Chondrocyte (in vitro differentiated cells): ENCODE measurements at places on chromosomes 4 and X. TPM values are rescaled to one million over a fixed set of nuclear protein-coding genes. Genes with fewer than 3 reads are reported as not detected.
A peak's percentile ranks its signal among the peaks of the same experiment; 100 is the strongest.

The TIGD2 gene
- 4.3 to 5.2 TPM (median 5.1 TPM) in 3 replicates for total RNA-seq

DNA sequence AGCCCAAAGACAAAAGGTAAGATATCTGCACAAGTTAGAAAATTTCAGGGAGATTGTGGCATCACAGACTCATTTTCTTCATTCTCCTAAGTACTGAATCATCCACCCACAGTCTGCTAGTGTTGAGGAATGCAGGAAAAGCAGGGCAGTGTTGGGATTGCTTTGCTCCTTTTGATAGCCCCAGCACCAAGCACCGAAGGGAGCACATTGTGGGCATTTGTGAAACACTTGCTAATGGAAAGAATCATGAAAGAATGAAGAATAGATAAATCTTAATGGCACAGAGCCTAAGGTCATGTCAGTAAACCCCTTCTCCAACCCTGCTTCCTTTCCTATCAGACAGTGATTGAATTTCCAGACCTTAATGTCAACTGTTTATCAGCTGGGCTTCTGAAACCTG lies 103.1 kb upstream of the GPRIN3 start:
- no peaks in the 10 kb centered on the region for H3K27me3 ChIP-seq
- H3K36me3 ChIP-seq, result peaks cover 2% of the 10 kb centered on the region
- peak overlapping the region; percentile 79 for H3K27ac ChIP-seq
- peaks cover 34% of the 10 kb centered on the region for H3K4me1 ChIP-seq
- DNase-seq, result no peak
- no peak overlapping the region for H3K4me3 ChIP-seq

The CSAG2 gene
- not detected in 3 replicates for total RNA-seq

DNA sequence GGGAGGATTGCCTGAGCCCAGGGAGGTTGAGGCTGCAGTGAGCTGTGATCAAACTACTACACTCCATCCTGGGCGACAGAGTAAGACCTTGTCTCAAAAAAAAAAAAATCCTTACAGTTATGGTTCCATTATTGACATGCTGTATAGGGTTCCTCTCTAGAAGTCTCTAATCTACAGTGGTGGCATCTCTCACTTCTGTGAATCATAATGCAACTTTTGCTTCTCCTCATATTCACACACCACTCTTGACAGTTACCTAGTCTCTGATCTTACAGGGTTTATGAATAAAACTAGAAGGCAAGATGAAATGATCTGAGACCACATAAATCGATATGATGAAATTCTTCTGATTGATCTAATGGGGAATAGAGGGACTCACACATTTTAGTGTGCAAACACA lies 40.6 kb downstream of the DOCK11 start:
- H3K4me3 ChIP-seq, result no peak overlapping the region
- peaks cover 44% of the 10 kb centered on the region for H3K4me1 ChIP-seq
- H3K27me3 ChIP-seq, result no peaks in the 10 kb centered on the region
- H3K36me3 ChIP-seq, result no peaks in the 10 kb centered on the region
- H3K27ac ChIP-seq, result peak overlapping the region; percentile 49

- DNase-seq, result no peak
- peaks cover 34% of the 10 kb centered on the region for H3K4me1 ChIP-seq
- no peaks in the 10 kb centered on the region for H3K36me3 ChIP-seq
- H3K27me3 ChIP-seq, result no peaks in the 10 kb centered on the region
- H3K27ac ChIP-seq, result peak overlapping the region; percentile 91
These were observed 586 bp downstream of the BCAP31 start for GRCh38 chrX:153723351-153724251.

DNA sequence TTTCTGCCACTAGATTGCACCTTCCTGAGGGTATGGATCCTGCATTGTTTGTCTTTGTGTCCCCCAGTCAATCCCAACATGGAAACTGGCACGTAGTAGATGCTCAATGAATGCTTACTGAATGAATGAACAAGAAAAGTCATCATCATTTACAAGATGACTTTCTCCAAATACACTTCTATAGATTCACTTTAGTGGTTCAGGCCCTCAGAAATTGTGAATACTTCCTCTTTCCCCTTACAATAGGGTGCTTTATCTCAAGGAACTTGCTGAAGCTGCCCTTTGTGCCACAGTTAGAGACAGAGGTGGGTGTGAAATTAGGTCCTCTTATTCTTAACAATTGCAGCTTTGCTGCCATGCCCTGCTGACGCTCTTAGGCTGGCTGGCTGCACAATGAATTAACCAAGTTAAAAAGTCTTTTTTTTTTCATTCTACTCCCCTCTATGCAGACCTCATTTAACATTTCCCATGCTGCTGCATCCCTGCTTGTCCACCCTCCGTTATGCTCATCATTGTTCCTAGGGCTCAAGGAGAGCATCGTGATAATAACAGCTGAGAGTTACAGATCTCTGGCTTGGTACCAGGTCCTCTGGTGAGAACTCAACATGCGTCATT lies 108.0 kb upstream of the ZNF518B start:
- no peak overlapping the region for H3K4me3 ChIP-seq
- H3K36me3 ChIP-seq, result no peaks in the 10 kb centered on the region
- no peak overlapping the region for H3K27ac ChIP-seq
- no peak for DNase-seq
- no peaks in the 10 kb centered on the region for H3K4me1 ChIP-seq
- H3K27me3 ChIP-seq, result peaks cover 31% of the 10 kb centered on the region

GRCh38 chr4:76545226-76545884 lies 110.3 kb downstream of the SHROOM3 start:
- peak overlapping the region; percentile 24 for H3K27ac ChIP-seq
- H3K4me1 ChIP-seq, result peaks cover 34% of the 10 kb centered on the region
- DNase-seq, result no peak
- no peaks in the 10 kb centered on the region for H3K27me3 ChIP-seq
- H3K36me3 ChIP-seq, result peaks cover 1% of the 10 kb centered on the region

- no peak for DNase-seq
- no peak overlapping the region for H3K27ac ChIP-seq
- H3K36me3 ChIP-seq, result peaks cover 1% of the 10 kb centered on the region
- no peaks in the 10 kb centered on the region for H3K4me1 ChIP-seq
- no peak overlapping the region for H3K4me3 ChIP-seq
These were observed 36.4 kb downstream of the EDA2R start for GRCh38 chrX:66602381-66602938.

DNA sequence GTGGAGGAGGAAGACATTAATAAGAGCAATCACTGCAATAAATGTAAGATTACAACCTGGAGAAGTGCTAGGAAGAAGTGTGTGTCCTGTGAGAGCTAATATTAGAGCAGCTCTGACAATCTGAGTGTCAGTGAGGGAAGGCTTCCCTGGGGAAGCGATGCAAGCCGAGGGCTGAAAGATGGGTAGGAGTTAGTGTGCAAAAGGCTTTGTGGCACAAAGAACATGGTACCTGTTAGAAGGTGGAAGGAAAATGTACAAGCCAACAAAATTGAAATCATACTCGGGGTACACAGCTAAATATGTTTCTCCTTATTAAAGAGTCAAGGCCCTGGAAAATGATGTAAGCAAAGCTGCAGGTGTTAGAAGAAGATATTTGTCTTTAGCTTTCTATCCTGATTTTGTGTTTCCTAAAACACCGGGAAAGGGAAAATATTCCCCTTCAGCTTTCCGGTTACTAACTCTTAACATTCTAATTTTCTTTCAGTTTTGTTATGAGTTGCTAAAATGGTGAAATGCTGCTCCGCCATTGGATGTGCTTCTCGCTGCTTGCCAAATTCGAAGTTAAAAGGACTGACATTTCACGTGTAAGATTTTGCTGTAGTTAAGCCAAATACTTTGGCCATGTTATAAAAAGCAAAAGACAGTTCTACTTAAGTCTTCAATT lies 808 bp downstream of the THAP6 start:
- no peak for DNase-seq
- peaks cover 20% of the 10 kb centered on the region for H3K4me1 ChIP-seq
- H3K27ac ChIP-seq, result peak overlapping the region; percentile 97
- peak overlapping the region; percentile 93 for H3K4me3 ChIP-seq
- no peaks in the 10 kb centered on the region for H3K27me3 ChIP-seq

- peak; percentile 80 for DNase-seq
- H3K36me3 ChIP-seq, result no peaks in the 10 kb centered on the region
- peaks cover 5% of the 10 kb centered on the region for H3K4me1 ChIP-seq
- no peak overlapping the region for H3K27ac ChIP-seq
- no peaks in the 10 kb centered on the region for H3K27me3 ChIP-seq
These were observed 1.5 kb downstream of the MSANTD1 start for GRCh38 chr4:3250438-3250955.

The TRPC5OS gene
- not detected in 3 replicates for total RNA-seq

GRCh38 chr4:20496068-20496467 lies 204.2 kb upstream of the PACRGL start:
- peaks cover 6% of the 10 kb centered on the region for H3K4me1 ChIP-seq
- no peak for DNase-seq
- H3K4me3 ChIP-seq, result no peak overlapping the region
- no peaks in the 10 kb centered on the region for H3K27me3 ChIP-seq
- H3K36me3 ChIP-seq, result peaks cover 5% of the 10 kb centered on the region
- H3K27ac ChIP-seq, result no peak overlapping the region

DNA sequence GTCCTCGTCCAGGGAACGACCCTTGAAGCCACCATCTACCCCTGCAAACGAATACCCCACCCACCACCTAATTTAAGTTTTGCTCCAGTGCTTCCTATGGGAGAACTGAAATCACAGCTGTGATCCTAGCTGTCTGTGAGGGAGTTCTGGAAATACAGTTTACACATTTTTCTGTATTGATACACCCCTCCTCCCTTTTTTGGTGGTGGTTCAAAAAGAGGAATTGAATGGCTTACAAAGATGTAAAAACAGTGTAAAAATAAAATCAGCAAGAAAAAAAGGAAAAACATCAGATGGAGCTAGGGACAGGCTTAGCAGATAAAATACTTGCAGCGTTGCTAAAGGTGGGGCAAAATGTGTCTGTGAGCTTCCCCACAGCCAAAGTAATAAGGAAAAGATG lies 86.6 kb downstream of the SORCS2 start:
- no peak overlapping the region for H3K27ac ChIP-seq
- H3K36me3 ChIP-seq, result no peaks in the 10 kb centered on the region
- H3K4me1 ChIP-seq, result peaks cover 9% of the 10 kb centered on the region

DNA sequence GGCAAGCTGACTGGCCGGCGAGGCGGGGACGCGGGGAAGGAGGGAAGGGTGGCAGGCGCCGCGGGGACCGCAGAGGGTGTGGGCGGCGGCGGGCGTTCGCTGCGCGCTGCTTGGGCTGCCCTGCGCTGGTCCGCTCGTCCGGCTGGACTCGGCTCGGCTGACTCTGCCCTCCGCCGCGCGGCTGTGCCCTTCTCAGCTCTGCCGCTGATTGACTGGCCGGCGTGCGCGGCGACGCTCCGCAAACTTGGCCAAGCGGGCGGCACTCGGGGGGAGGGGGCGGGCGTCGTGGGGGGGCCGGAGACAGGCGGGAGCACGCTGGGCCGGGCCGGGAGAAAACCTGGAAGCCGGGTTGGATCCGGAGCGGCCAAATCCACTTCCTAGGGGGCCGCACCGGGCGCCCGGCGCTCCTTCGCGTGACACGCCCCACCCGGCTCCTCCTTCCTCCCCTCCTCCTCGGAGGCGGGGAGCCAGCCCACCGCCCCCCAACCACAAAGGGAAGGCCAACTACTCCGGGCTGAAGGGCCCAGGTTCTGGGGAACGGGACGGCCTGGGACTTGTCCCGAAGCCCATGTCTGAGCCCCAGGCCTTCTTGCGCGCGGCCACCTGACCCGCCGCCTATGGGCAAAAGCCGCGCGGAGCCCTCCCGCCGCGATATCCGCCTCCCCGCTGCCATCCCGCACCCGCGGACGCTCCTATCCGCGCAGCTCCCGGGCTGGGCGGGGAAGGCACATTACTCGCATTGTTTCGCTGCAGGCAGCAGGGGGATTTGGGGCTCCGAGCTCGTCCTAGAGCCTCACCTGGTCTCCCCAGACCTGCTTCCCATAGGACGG lies at the start of gene GPC4:
TSS of gene GPC4 (minus strand) at position 214 of the 830 bp plus-strand sequence. CDS start 524 bp downstream, outside the sequence.
- no peaks in the 10 kb centered on the region for H3K36me3 ChIP-seq
- H3K4me1 ChIP-seq, result peaks cover 39% of the 10 kb centered on the region
- peak within 1 kb of the TSS; percentile 68 for H3K27ac ChIP-seq
- DNase-seq, result peak; percentile 93

DNA sequence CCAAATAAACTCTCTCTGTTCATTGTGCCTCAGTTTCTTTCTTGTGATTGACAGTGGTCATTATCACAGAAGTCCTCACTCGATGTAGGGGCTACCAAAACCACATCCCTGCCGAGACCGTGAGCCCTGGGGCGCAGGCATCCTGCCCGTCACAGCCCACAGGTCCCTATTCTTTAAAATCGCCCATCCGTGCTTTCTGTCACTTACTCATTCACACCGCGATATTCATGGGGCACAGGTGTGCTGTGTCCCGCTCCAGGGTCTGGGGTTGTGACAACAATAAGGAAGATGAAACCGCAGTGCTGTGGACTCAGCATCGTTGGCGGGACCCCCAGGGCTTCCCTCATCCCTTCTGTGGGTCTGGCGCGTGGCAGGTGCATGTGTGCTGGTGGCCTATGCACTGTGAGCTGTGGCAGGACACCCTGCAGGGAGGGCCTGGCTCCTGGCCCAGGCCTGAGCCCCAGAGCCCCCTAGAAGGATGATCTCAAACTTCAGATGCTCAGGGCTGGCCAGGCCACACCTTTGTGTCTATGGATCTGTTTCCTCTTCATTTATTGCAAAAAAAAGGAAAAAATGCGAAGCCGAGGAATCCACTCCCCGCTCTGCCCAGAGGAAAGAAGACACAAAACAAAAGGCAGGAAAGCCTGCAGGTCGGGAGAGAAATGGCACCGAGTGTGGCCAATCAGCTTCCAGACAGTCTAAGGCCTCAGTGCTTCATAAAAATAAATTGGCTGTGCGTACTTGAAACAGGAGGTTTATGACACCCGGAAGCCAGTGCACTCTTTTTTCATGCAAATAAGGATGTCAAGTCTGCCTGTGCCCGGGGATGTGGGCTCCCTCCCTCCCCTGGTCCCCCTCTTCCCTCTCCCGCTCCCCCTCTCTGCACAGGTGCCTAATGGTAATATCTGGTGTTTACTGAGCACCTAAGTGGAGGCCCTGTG lies 109.5 kb upstream of the ADRA2C start:
- H3K36me3 ChIP-seq, result peaks cover 2% of the 10 kb centered on the region
- no peak for DNase-seq
- H3K27me3 ChIP-seq, result peaks cover 67% of the 10 kb centered on the region
- H3K27ac ChIP-seq, result no peak overlapping the region
- peaks cover 16% of the 10 kb centered on the region for H3K4me1 ChIP-seq

DNA sequence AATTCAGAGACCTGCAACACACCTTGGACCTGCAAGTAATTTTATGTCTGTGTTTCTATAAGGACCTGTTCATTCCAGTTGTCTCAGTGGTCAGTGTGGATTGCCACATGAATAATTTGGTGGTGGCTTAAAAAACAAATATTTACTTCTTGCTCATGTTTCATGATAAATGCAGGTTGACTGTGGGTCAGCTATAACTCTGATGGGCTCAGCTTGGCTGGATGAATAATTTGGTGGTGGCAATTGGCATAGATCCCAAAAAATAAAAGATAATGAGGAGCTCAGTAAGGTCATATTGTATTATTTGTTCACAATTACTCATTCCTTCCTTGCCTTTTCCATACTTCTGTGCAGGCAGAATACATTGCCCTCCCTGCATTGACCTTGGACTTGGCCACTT lies 18.9 kb upstream of the SCRG1 start:
- no peak for DNase-seq
- no peaks in the 10 kb centered on the region for H3K27me3 ChIP-seq
- peaks cover 2% of the 10 kb centered on the region for H3K36me3 ChIP-seq
- no peak overlapping the region for H3K4me3 ChIP-seq
- peaks cover 6% of the 10 kb centered on the region for H3K4me1 ChIP-seq
- no peak overlapping the region for H3K27ac ChIP-seq
